ENCODE measurements at places on chromosomes 12 and 14. TPM values are rescaled to one million over a fixed set of nuclear protein-coding genes. Genes with fewer than 3 reads are reported as not detected.

Gene TRIM9
- 0.14 TPM for total RNA-seq

Gene NID2
- total RNA-seq = 3.4 TPM

Gene CHGA
- total RNA-seq = 0.07 TPM

Gene SERPINA4
- not detected for total RNA-seq

Gene PRPH
- not detected for total RNA-seq

Gene ADAMTS20
- not detected for total RNA-seq

Gene SIRT4
- 1.5 TPM for total RNA-seq

Gene PTPRR
- total RNA-seq = 0.21 TPM

Gene CRIP2
- total RNA-seq = 186 TPM

Gene TAS2R50
- 0.23 TPM for total RNA-seq

Gene CIROP
- not detected for total RNA-seq

Gene CARMIL3
- total RNA-seq = not detected

Gene HRK
- not detected for total RNA-seq

Gene CLEC9A
- not detected for total RNA-seq

Gene PUS1
- total RNA-seq = 14.7 TPM

Gene NINJ2
- not detected for total RNA-seq

Gene RND1
- 0.46 TPM for total RNA-seq

Gene KRT82
- not detected for total RNA-seq

Gene CLEC12A
- not detected for total RNA-seq

Gene RECQL
- 35.3 TPM for total RNA-seq

Gene TSPAN11
- not detected for total RNA-seq

Gene SDR9C7
- total RNA-seq = 5.1 TPM

Gene LRFN5
- under 0.01 TPM for total RNA-seq

Gene GDF3
- not detected for total RNA-seq

Gene SLC35E3
- total RNA-seq = 1.8 TPM

Gene CLBA1
- total RNA-seq = 10.7 TPM

Gene ACOT6
- 0.28 TPM for total RNA-seq

Gene ABHD4
- total RNA-seq = 7.5 TPM

Gene ARID4A
- 5.0 TPM for total RNA-seq

Gene KRT83
- total RNA-seq = not detected

Gene PTHLH
- 287 TPM for total RNA-seq

Gene OR4K13
- not detected for total RNA-seq

Gene IQSEC3
- total RNA-seq = not detected

Gene SELPLG
- total RNA-seq = 0.28 TPM

Gene OLR1
- not detected for total RNA-seq

Gene SRP54
- 56.2 TPM for total RNA-seq

Gene IFI27
- 72.5 TPM for total RNA-seq

Gene INHBC
- 0.74 TPM for total RNA-seq

Gene MANSC4
- total RNA-seq = not detected

Gene TAS2R7
- total RNA-seq = not detected

Gene TMEM132C
- total RNA-seq = not detected

Gene EIF2S3B
- 0.42 TPM for total RNA-seq

Gene NPAS3
- not detected for total RNA-seq

Gene OASL
- total RNA-seq = 0.51 TPM

Gene C12orf54
- 2.6 TPM for total RNA-seq

Gene ADGRD1
- total RNA-seq = not detected

Gene CKAP4
- total RNA-seq = 115 TPM

Gene ARHGEF25
- 0.19 TPM for total RNA-seq

Gene VRTN
- not detected for total RNA-seq
